ENCODE measurements at places on chromosomes 11 and 22. TPM values are rescaled to one million over a fixed set of nuclear protein-coding genes. Genes with fewer than 3 reads are reported as not detected.

Gene HTR3A
- not detected for total RNA-seq

Gene MUC5AC
- not detected for total RNA-seq

Gene BTBD10
- 36.7 TPM for total RNA-seq

Gene OR4C16
- total RNA-seq = not detected

Gene TSPO
- 472 TPM for total RNA-seq

Gene CNGA4
- not detected for total RNA-seq

Gene CCDC34
- total RNA-seq = 1.5 TPM

Gene WBP2NL
- not detected for total RNA-seq

Gene OR8D4
- not detected for total RNA-seq

Gene MCHR1
- total RNA-seq = not detected

Gene SLC37A2
- 8.9 TPM for total RNA-seq

Gene CHRM1
- not detected for total RNA-seq

GRCh38 chr11:99548264-99548663 is 527.5 kb downstream of the CNTN5 start:
- DNase-seq = no peak

GRCh38 chr11:70862093-70862492 is 390.3 kb downstream of the SHANK2 start:
- DNase-seq = no peak

GRCh38 chr11:8250434-8250833 is 13.2 kb downstream of the LMO1 start:
- DNase-seq = no peak

GRCh38 chr11:131458421-131458820 is 88.0 kb downstream of the NTM start:
- no peak for DNase-seq

- no peak for DNase-seq
These were observed 389.6 kb upstream of the SYN3 start for GRCh38 chr22:33447733-33448132.

DNA sequence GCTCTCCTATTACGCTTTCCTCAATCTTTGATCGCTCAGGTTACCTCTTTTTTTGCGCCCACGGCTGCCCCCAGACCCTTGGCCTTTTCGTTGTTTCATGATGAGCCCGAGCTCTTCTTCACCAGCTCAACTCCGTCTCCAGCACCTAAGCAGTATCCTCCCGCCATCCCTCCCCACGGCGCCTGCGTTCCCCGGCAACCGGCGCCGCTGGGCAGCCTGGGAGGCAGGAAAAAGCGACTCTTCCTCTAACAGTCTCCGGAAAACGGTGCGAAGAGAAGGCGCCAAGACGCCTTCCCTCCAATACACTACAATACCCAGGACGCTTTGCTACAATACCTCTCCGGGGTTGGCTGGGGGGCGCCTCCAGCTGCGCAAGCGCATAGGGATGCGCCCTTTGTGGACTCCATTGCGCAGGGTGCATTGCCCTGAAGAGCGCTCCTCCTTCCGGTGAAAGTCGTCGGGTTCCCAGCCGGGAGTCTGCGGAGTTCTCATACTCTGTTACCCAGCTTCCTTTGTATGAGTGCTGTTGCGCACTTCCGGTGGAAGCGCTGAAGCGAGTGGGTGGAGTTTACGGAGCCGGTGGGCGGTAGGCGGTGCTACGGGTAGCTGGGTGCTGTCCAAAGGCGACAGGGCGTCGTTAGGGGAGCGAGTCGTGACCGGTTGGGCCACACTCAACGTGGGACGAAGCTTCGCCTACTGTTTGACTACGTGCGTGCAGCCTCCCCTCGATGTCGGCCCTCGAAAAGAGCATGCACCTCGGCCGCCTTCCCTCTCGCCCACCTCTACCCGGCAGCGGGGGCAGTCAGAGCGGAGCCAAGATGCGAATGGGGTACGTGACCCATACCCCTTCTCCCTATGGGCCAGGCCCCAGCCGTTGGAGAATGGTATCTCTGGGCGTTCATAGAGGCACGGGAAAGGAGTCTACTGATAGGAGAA is at the start of the genes C2CD3 and PPME1:
Gene C2CD3, minus strand, starts transcription at position 309 of the 936 bp plus-strand sequence. Its CDS starts 210 bp downstream, at position 99.
Gene PPME1, plus strand, starts transcription at position 596 of the 936 bp plus-strand sequence. Its CDS starts 133 bp downstream, at position 729.
- DNase-seq = peak; percentile 94

DNA sequence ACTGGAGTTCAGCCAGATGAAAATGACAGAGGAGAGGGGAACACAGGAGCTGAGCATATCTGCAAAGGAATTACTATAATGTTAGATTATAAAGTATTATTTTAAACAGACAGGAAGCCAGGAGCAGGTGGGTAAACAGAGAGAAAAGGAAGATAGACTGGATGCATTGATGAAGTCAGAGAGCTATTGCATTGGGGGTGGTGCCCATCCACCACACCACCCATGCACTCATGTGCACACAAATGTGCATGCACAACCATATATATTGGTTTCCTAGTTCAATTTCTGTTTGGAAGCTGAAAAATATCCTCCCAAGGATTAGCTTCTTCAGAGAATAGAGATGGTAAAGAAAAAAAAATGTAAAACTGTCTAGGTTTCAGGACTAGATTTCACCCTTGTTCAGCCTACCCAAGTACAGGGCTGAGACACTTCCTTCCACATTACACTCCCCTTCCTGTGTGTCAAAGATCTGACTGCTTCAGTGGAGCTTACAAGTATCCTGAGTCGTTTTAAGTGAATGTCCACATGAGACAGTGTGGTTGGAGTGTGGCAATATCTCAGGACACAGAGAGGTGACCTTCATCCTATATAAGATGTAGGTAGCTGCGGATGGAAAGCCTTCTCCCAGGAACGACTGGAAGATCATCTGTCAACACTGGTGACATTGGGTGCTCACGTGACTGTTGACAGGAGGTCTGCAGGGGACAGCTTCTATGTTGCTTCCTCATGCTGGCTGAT is 12.2 kb upstream of the SMPD1 start:
- no peak for DNase-seq

DNA sequence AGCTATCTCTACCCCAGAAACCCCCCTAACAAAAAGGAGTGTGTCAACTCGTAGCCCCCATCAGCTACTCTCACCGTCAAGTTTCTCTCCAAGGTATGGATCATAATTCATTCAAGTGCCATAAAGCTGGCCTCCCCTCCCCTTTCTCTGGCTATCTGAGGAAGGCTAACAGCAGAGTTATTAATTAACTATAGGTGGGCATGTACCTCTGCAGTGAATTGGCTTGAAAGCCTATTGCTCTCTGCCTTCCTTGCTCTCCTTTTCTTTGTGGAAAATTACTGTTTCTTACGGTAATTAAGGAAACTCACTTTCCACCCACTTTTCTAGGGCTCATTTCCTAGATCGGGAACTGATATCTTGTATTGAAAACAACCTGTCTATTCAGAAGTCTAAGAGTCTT is 14.1 kb downstream of the POLA2 start:
- no peak for DNase-seq

DNA sequence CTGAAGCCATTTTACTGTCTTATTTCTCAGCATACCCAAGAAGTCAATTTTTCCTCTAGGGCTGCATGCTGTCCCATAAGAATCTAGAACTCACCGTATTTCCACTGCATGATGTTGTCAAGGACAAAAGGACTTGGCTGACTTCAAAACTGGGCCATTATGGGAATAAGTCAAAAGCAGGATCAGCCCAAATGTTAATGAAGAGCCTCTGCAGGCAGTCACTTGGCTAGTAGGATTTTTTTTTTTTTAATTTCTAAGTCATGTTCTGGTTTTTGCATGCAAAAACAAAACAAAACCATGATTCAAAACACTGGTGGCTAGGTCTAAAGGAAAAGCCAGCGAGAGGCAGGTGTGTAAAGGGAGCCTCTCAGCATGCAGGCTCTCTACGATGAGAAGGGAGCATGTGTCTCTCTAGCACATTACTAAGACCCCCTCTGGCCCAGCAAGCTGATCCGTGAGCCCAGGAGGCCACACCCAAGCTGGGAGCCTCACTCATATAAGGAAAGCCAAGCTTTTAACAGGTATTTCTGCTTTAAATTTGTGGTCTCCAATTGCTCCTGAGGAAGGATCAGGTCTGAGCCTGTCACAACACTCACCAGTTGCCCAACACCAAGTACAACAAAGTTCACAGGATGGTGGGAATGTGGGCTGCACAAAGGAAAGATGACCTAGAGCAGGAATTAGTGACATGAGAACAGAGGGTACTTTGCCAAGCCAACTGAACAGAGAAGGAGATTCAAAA is 21.4 kb upstream of the STK33 start:
- no peak for DNase-seq

GRCh38 chr11:116860303-116860702 is 22.9 kb upstream of the APOA1 start:
- DNase-seq = no peak

GRCh38 chr11:119236490-119236889 is 30.4 kb downstream of the CBL start:
- DNase-seq = no peak

- no peak for DNase-seq
These were observed 682 bp downstream of the PGAP2 start for GRCh38 chr11:3808861-3809623.

- no peak for DNase-seq
These were observed 2.9 kb upstream of the ALX4 start for GRCh38 chr11:44312876-44313275.

DNA sequence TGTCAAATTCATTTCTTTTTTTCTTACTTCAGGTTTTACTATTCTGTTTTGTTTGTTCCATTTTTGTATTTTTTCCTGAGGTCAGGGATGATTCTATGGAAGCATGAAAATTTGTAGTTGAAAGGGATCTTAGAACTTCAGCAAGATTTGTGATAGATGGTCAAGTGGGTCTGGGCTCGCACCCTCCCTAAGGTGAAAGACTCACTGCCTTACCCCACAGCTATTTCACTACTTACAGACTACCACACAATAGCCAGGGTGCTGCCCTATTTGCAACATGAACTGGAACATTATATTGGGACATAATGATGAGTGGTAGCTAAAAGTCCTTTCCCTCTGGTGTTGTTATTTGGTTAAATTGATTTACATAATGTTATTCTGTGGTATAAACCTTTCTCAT is 62.6 kb downstream of the MAML2 start:
- DNase-seq = no peak

DNA sequence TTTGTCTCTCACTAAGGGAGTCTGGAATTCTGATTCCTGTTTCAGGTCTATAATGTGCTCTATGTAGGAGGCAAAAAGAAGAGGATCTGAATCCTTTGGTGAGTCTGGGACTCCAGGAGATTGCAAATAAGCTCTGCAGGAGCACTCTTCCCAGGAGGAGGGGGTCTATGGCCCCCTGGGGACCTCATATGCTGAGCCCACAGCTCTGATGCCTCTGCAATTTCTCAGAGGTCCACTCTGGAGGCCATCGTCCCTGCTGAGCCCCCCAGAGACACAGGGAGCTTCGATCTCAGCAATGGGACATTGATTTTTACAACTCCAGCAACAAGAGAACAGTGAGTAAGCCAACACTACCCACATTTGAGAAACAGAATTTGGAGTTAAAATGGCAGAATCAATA is 20.2 kb upstream of the NRGN start:
- no peak for DNase-seq

DNA sequence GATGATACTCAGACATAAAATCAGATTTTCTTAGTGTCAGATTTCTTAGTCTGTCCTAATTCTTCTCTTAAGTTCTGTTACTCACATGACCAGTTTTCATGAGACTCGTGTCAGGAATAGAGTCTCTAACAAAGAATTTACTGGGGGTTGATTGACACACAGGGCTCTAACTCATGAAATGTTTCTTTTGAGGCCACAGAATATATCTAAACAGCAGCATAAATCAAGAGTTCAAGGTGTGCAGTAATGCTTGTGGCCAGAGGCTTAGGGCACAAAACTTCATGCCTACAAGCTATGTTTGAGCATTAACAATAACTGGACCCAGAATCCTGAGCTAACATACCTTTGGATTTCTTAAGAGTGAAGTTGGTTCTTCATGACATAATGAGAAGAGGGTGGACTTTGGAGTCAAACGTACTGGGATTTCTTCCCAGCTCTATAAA is 237.2 kb downstream of the DDX10 start:
- no peak for DNase-seq

DNA sequence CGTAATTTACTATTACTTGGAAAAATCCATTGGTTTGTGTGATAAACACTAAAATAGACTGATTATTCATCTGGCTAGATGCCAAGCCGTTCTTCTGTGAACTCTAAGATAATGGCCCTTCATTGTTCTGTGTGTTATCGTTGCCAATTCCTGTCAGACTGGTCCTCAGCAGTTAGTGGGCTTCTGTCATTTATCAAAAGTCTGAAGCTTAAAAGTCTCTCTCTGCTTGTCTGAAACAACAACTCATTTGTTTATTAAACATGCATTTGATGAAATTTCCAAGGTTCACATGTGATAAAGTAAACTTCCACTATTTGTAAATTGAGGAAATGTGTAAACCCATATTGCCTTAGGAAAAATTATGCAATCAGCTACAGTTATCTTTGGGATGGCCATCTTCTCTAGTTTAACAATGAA is 21.1 kb upstream of the RDX start:
- no peak for DNase-seq

DNA sequence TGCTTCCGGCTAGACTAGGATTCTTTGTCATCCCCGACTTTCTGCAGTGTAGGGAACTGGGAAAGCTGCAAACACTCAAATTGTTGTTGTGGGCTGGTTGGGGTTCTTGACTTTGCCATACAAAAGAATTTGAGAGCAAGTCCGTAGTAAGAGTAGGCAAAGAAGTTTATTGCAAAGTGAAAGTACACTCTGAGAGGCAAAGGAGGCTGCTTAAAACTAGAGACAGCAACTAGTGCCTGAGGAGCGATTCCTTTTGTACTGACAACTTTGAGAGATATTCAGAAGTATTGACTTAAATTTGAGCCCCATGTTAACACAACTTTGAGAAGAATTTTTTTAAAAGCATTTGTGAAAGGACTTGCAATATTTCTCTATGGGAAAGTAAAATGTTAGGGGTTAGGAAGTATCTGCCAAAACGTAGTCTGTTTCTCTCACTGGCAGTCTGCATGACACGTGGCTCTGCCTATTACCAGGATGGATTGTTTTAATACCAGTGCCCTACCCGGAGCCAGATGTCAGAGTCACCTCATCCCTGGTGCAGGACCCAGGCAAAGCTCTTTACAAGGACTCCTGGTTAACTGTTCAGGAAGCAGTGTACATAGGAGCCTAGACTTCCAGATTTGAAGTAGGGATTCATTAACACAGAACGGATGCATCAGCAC is 85.0 kb upstream of the CLPB start:
- no peak for DNase-seq

DNA sequence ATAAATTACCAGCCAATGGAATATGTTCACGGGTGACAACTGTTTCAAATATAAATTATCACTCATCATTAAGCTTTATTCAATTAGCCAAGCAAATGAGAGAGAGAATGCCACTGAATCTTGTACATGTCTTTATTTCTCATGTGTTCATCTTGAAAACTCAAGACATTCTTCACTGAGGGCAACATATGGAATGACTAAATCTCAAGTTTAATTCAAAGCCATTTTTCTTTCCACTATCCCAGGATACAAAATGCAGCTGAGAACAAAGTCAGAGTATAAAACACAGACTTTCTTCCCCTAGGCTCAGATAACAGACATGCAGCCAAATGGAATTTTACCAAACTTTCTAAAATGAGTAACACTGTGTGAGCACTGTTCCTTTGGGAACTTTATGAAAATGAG is 12.1 kb upstream of the BBOX1 start:
- no peak for DNase-seq

- no peak for DNase-seq
These were observed 17.2 kb downstream of the LINC01488 start for GRCh38 chr11:69498614-69499175.

GRCh38 chr22:24265734-24266133 is 4.9 kb upstream of the SPECC1L start:
- no peak for DNase-seq
